ENCODE measurements at places on chromosomes 4 and X.
A peak's percentile ranks its signal among the peaks of the same experiment; 100 is the strongest.

GRCh38 chr4:176441594-176441993, 121.8 kb downstream of the SPCS3 start:
- DNase-seq = no peak

DNA sequence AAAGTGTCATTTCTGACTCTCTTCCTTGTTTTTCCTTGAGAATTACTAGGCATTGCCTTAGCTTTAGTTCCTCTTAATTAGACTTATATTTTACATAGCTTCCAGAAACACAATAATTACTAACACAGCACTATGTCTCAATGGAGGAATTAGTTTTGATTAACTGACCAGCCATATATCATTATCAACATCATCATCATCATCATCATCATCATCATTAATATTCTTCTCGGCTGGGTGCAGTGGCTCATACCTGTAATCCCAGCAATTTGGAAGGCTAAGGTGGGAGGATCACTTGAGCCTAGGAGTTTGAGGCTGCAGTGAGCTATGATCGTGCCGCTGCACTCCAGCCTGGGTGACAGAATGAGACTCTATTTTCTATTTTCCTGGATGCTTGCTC, 2.7 kb upstream of the SLC25A5 start:
- DNase-seq = no peak

- DNase-seq = no peak
These were observed 81.7 kb downstream of the PDGFC start for GRCh38 chr4:156889616-156890594.

DNA sequence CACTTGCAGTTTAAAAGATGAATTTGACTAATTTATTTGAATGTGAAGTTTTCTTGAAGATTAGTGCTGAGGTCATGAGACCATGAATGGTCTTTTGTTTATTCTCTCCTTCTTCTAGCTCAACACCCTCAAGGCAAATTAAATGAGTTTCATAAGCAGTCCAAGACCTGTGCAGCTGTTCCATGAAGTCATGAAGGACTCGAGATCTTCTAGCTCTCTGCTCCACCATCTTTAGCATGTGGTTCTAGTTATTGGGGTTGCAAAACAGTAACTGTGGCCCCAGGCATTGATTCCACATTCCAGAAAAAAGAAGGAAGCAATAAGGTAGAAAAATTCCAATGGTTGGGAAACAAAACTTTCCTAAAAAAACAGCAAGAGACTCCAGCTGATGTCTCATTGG, 84.2 kb upstream of the HS3ST1 start:
- DNase-seq = no peak

DNA sequence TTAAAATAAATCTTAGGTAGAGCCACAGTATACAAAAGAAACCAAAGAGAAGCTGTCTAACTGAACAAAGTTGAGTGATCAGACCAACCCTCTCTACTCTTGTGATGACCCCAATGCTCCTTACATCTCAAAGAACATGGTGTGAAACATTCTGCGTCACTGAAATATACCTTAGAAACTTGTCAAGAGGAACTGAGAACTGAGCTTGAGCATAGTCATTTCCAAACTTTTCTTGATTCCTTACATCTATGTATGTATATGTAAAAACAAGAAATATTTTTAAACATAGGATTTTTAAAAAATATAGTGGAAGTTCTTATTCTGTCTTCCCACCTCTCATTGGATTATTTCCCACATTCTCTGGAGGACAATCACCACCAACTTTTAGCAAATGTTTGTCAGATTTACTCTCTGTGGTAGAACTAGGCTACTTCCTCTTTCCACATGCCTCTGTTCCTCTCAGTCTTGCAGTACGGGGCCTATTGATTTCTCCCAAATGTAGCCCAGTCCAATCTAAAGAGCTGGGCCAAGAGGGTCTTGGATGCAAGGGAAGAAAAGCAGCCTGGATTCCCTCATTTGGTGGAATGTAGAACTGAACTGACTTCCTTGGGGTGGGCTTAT, 98.2 kb upstream of the HHIP start:
- DNase-seq = no peak

DNA sequence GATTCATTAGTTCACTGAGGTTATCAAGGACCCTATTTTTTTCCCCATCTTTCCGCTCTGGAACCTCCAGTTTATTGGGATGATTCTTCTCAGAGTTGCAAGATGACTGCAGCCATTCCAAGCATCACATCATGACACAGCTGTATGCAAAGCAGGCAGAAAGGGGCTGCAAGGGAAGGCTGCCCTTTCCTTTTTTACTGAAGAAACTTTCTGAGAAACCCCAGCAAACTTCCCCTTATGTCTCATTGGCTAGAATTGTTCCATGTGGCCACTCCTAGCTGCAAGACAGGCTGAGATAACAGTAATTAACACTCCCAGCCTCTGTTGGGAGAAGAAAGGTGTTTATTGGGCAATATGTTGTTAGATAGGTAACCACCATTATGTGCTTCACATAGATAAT, 102.6 kb downstream of the SATL1 start:
- no peak for DNase-seq

- DNase-seq = no peak
These were observed 11.4 kb upstream of the SUPT20HL2 start for GRCh38 chrX:24325231-24325630.

DNA sequence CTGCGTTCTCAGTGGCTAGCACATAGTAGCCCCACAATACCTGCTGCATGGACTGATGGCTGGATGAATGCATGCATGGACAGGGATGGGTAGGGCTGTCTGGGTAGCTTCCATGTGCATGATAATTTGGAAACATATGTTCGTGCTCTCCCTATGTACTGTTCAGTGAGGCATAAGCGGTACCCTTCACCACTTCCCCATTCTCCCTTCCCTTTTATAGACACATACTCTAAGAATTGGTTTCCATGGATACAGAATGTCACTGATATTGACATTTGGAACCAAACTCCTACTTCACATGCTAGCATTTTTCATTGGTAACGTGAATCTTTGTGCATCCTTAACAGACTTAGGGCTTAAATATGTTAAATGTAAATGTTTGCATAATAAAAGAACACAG, 20.4 kb downstream of the USP46 start:
- DNase-seq = no peak

DNA sequence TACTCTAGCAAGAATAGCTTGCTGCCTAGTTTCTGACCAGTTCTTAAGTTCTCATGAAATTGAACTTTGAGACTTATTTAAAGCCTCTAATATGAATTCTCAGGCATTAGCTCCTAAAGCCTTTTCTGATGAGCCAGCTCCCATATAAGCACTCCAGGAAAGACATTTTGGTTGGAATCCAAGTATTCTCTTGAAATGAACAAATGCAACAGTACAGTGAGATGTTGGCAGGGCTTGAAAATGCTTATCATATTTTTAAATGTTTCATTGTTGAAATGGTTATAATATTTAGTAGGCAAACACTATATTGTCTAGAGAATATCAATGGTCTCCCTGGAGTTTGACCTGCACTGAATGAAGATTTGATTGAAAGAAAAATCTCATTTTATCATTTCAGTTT, 240.3 kb downstream of the ANK2 start:
- DNase-seq = no peak

DNA sequence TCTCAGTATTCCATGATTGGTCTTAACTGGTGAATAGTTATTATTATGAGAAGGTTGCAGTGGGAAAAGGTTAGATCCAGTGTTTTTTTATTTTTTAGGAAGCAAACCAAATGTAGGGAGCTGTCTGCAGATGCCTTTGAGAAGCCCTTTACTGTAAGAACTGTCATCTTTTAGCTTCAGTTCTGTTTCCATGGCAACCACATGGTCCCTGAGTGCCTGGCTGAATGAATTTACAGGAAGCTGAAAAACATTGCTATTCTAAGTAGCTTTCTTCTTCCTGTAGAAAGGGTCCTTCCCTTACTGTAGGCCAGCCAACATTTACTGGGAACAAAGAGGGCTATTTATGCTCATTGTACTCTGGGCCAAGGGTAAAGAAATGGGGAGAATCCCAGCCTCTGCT, 103.3 kb downstream of the DCLK2 start:
- no peak for DNase-seq

- DNase-seq = no peak
These were observed 24.4 kb downstream of the RELL1 start for GRCh38 chr4:37661772-37662171.

DNA sequence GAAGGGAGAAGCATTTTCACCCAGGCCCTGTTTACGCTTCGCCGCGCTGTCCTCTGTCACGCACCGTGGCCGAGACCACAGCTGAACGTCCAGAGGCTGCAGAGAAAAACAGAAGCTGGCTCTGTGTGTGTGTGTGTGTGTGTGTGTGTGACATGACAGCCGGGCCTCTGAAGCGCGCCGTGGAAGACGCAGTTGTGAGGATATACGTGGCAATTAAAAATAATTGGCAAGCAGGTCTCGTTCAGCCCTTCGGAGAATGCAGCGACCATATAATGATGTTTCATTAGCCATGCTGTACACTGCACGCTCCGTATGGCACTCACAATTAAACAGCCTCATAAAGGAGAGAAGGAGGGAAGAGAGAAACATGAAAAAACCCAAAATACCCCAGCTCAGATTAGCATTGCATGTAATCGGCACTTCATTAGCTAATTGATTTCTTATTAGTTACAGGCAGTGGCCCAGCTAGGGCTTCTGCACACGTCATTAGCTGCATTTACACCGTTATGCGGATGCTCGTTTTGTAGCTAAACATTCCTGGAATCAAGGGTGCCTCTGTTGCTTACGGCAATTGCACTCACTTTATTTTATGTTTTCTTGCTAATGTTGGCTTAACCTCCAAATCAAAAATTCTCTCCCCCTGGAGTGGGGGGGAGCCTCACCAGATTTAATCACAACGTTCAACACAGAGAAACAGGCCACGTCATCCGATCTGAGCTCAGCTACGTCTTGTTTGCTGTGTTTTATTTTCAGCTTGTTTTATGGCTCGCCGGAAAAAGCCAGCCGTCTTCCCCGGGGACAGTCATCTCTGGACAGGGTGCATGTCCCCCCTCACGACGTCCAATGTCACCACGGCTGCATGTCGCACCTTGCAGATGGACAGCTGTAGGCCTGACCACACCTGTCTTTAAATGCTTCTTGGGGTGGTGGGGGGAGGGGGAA, 74.6 kb upstream of the SHOX start:
- no peak for DNase-seq

- no peak for DNase-seq
These were observed 59.3 kb downstream of the TSPAN7 start for GRCh38 chrX:38620623-38621022.

DNA sequence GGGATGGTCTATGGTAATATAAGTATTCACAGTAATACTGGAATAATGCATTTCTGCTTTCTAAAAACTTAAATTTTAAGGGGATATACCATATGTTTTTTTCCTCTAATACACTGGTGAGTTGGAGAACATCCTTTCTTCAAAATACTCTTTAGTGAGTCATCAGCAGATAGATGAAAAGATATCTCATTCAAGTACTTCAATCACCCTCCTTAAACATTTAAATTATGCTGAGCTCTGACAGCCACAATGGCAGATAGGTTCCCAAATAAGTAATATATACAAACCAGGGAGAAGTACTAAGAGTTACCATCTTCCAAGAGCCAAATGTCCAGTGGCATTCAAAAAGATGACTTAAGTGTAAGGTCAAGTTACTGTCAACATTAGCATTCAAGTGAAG, 52.2 kb downstream of the AMMECR1 start:
- no peak for DNase-seq

GRCh38 chr4:150789864-150790263, 207.9 kb downstream of the MAB21L2 start:
- DNase-seq = no peak

DNA sequence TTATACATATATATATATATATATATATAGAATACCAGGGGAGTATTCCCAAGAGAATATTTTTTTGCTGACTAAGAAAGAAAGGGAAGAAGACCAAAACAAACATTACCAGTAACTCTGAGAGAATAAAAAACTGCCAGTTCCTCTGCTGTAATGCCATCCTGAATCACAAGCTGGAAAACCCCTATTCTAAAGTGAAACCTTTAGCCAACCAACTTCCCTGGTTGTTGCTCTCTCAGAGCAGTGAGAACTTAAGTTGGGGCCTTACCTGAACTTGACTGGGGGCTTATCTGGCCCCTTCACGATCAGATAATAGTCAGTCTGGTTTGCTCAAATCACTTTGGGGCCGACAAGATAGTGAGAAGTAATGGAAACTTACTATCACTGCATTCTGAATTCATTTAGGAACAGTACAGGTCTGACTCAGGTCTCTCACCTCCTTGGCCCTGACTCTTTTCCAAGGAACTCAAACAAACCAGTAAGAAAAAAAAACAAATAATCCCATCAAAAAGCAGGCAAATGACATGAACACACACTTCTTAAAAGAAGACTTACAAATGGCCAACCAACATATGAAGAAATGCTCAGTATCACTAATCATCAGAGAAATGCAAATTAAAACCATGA, 62.5 kb downstream of the CD40LG start:
- DNase-seq = no peak

GRCh38 chr4:18733961-18734360, 712.4 kb upstream of the LCORL start:
- no peak for DNase-seq

DNA sequence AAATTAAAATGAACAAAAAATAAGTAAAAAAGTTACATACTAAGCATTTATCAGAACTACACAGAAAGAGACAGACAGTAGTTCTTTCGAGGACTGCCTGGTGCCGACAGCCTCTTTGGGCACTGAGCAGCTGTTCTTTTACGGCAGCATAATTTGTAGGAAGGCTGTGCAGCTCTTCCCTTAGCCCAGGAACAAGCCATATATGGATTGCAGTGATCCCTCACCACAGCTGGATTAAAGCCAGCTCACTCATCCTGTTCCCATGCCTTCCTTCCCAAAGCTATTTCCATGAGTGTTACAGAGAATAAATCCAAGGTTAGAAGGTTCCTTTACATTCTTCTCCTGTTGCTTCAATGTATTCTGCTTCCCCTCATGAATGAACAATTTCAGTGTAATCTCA, 71.7 kb downstream of the DDX60L start:
- peak; percentile 63 for DNase-seq

DNA sequence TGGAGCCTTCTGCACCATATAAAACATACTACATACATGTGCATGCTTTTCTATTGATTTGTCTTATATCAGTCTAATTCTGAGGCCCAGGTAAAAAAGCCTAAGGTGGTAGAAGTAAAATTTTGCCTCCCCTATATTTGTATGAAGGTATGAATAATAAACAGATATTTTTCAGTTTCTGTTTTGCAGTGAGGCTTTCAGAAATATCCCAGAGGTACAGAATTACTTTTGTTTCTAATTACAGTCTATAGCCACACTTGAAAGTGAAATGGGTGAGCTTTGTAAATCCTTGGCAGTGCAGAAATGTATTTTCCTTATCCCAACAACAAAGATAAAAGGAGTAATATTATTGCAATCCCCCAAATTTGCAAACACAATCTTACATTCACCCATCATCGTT, 59.5 kb downstream of the DDX60 start:
- no peak for DNase-seq

DNA sequence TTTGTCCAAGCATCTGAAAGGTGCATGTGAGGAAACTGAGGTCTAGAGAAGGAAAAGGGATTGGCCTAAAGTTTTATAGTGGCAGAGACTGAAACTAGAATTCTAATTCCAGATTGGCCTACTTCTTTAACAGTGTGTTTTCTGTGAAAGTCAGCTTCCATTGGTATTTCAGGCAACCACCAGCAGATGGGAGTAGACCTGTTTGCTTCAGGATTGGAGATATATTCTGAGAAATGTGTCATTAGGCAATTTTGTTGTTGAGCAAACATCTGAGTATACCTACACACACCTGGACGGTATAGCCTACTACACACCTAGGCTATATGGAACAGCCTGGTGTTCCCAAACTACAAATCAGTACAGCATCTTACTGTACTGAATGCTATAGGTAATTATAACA, 207.3 kb upstream of the RADX start:
- peak; percentile 54 for DNase-seq

GRCh38 chr4:147648656-147649055, 31.5 kb downstream of the TMEM184C start:
- DNase-seq = no peak

- no peak for DNase-seq
These were observed 7.2 kb upstream of the LNX1 start for GRCh38 chr4:53598483-53598882.

Data from HT-29 (cell line).